ENCODE measurements at places on chromosomes 4 and X.

- no peak for DNase-seq
Measured at GRCh38 chrX:71438750-71439149, 72.6 kb downstream of the TAF1 start.

GRCh38 chr4:38381788-38382187 is 282.2 kb upstream of the KLF3 start:
- DNase-seq = no peak

GRCh38 chr4:174318829-174319764 is 35.4 kb downstream of the CEP44 start:
- DNase-seq = peak; percentile 15

GRCh38 chr4:105709081-105709450 is 482 bp downstream of the GSTCD start:
- DNase-seq = peak; percentile 4

DNA sequence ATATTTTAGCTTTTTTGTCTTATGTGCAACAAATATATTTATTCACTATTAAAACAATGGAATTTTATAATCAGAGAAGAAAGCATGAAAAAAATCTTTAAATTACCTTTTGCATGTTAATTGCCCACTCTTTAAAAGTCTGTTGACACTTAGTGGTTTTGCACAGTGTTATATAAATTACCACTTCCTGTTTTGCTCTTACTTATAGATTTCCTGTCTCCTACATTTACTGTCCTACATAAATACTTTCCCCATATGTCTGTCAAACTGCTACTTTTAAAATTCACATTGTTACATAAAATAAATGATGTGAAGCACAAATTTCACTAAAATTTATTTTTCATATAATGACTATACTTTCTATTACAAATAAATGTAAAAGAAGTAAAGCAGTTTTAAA is 161.1 kb upstream of the NDST4 start:
- no peak for DNase-seq

GRCh38 chr4:187444061-187444460 is 551.5 kb upstream of the ZFP42 start:
- no peak for DNase-seq

DNA sequence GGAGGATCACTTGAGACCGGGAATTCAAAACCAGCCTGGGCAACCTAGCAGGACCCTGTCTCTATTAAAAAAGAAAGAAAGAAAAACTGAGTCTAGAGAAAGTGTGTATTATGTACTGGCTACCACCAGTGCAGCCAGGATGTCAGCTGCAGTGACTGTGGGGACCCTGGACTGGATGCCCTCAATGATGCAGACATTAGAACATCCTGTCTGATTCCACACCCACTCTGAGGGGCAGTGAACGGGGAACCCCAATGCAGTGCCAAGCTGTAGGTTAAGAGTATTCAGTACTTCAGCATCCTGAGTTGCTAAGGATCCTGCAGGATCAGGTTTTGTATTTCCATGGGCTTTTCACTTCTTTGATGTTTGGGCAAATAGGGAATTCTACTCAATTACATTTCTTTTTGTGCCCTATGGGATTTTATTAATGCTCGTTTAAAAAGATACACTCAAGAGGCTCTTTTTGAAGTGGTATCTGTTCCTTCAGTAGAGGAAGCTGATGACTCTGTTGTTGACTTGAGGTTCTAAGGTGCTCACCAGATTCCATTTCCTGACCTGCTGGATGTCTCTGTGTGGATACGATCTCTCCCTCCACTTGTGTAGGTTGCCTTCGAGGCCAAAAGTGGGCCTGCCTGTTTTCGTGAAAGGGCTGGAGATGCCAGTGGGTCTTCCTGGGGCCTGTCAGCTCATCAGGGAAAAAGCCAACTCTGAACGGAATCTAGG is 85.9 kb upstream of the CLCN4 start:
- no peak for DNase-seq

- DNase-seq = no peak
Measured at GRCh38 chr4:156799121-156799589, 172.4 kb downstream of the PDGFC start.

DNA sequence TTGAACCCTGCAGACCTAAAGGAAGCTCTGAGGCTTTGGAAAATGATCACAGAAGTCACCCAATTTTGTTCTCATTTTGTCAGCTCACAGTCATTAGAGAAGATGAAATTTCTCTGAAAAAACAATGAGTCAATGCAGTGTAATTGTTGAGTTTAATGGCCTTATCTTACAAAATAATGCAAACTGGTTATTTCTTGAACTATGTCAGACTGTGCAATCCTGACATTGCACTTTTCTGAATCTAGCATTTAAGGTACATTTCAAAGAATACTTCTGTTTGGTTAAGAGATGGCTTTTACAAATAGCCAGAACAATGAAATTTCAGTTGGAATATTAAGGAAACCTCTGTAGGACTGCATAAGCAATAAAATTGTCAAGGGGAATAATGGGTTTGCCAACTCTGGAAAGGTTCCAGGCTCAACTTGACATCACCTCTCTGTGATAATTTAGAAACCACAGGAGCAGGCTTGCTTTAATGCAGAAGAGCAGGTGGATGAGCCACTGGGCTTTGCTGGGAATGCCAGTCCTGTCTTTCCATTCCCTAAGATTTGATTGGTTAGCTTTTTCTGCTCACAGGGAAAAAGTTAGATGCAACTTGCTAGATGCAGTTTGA is 222.8 kb downstream of the FRMPD4 start:
- no peak for DNase-seq
